ENCODE measurements at places on chromosomes 7 and 10.

DNA sequence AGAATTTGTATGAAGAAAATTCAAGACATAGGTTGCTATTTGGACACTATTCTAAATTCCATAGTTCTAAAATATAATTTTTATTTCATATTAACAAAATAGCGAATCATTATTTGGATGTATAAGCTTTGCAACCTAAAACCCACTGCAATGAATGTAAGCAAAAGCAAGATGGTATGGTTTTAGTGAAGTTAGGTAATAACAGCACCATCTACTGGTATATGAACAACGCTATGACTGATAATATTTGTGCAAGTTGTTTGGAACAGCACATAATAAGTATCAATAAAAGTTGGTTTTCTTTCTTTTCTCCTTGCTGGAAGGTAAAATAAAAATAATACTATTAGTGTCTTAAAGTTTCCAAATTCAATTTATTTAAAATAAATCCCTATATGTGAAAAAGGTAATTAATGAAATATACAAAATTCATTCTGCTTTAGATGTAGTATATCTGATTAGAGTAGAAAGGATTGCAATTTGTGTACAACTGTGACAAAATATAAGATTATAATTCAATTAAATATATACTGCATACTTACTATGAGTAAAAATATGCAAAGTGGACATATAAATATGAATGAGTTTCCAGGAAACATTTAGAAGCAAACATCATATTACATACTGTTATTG lies 79.0 kb upstream of the LSM8 start:
- peak; percentile 61 for DNase-seq

GRCh38 chr7:22111661-22112060 lies 166.0 kb upstream of the CDCA7L start:
- no peak for DNase-seq

DNA sequence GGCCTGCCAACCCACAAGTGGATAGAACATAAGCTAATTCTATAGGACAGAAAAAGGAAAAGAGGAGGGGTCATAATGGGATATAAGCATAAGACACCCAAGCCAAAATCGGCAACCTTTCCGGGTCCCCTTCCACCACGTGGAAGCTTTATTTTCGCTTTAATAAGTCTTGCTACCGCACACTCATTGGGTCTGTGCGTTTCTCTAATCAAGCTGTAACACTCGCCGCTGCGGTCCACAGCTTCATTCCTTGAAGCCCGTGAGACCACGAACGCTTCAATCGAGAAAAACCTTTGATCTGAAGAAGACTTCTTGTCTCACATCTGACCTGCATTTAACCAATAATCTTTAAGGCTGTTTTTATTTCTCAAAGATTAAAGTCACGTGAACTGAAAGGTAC lies 35.8 kb upstream of the HECW1 start:
- no peak for DNase-seq

- no peak for DNase-seq
Observed at GRCh38 chr7:157784979-157785441, 448.2 kb downstream of the DNAJB6 start.

Data from NCI-H1092 treated with DMSO at 0.1 percent for 48 hours (cell line).